ENCODE measurements at places on chromosomes 2 and 18. TPM values are rescaled to one million over a fixed set of nuclear protein-coding genes. Genes with fewer than 3 reads are reported as not detected.

GRCh38 chr2:56130463-56131070 lies 53.2 kb upstream of the CCDC85A start:
- ATAC-seq = peak; percentile 50

- ATAC-seq = no peak
Measured at GRCh38 chr2:74822771-74823566, 11.0 kb upstream of the HK2 start.

- ATAC-seq = no peak
Measured at GRCh38 chr2:189803431-189803830, 19.2 kb downstream of the PMS1 start.

- ATAC-seq = peak; percentile 66
Measured at GRCh38 chr18:3458952-3459853, 9.2 kb downstream of the TGIF1 start.

TOGARAM2 gene
- 0.16 TPM for total RNA-seq

- no peak for ATAC-seq
Measured at GRCh38 chr2:33681364-33681757, 82.3 kb upstream of the FAM98A start.

AKAIN1 gene
- not detected for total RNA-seq

EMILIN1 gene
- total RNA-seq = 3.0 TPM
